ENCODE measurements at places on chromosomes 6 and 20.

DNA sequence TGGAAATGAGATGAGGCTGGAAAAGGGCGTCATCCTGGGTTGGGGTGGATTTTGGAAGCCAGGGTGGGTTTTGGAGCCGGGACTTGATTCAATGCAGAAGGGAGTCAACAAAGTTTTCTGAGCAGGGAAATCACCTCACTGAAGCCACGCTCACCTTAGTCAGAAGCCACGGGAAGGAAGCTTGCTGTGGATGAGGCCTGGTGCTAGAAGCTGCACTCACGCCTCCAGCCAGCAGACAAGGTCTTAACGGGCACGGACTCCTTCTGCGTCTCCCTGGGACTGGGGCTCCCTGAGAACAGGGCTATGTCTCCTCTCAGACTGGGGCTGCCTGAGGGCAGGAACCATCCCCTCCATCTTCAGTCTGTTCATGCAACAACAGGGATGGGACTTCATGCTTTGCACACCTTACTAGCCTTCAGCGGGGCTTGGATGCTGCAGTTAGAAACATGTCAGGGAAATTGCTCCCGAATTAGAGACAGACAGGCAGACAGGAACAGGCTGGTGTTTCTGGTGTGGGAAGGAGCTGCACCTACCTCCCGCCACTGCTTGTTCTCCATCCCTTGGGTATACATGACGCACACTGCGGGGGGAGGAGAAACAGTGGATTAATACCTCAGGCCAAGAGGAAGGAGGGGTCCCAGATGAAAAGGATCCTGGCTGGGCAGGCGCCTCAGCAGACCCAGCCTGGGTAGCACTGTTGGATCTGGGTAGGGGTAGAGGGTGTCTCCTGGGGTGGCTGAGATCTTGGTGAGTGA lies 17.5 kb downstream of the CPNE5 start:
- peak; percentile 68 for DNase-seq

GRCh38 chr6:35654883-35655282 lies 33.8 kb downstream of the FKBP5 start:
- DNase-seq: no peak

GRCh38 chr20:2224368-2224639 lies 71.5 kb upstream of the TGM3 start:
- DNase-seq: no peak

DNA sequence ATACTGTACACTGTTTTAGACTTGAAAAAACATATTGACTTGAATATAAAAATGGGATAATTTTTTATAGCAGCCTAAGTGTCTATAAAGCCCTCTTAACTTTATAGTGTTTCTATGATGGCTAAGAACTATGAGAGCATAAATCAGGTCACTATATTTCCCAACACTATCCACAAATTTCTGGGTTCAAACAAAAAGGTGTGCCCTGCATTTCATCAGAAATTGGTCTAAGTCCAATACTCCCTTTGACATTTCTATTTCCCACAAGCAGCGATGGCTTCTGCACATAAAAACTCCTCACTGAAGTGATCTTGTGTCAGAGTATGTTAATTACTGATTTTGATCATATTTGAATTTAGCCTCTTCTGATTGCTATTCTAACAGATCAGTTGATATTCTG lies 143.9 kb downstream of the WDR27 start:
- DNase-seq: no peak

DNA sequence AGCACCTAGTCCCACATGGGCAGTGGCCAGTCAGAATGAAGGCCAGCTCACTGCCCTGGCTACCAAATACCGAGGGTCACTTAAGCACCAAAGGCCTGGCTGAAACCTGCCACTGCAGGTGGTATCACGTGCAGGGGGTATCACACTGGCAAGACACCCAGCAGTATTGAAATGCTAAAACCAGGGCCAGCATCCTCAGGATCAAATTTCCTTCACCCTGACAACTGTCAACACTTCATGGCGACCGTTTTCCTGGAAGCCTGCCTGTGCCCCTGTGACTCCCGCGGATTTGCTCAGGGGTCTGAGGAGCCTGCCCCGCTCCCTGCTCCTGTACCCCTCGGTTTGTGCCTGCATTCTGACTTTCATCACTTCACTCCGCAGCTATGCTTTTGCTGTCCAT lies 151.1 kb downstream of the TTLL2 start:
- no peak for DNase-seq

- DNase-seq: no peak
Measured at GRCh38 chr6:127053032-127053874, 65.2 kb upstream of the RSPO3 start.
